Activated CD4-positive, alpha-beta T cell treated with anti-CD3 and anti-CD28 coated beads, Interleukin-2, amount 50 U/mL, for 4 hours (primary cell): ENCODE measurements at places on chromosomes 7 and 10.

DNA sequence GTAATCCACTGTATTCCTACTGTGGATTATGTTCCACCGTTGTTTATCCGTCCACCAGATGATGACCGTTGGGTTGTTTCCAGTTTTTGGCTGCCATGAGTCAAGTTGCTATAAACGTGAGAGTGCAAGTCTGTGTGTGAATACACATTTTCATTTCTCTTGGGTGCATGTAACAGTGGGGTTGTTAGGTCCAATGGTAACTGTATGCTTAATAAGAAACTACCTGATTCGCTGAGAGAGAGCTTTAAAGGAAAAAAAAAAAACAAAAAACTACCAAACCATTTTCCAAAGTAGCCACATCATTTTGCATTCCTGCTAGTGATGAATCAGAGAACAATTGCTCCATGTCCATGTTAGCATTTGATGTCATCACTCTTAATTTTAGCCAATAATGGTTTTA is 15.9 kb downstream of the UBN2 start:
- no peak for DNase-seq

GRCh38 chr7:26398427-26398755 is 106.7 kb downstream of the SNX10 start:
- no peak for DNase-seq

DNA sequence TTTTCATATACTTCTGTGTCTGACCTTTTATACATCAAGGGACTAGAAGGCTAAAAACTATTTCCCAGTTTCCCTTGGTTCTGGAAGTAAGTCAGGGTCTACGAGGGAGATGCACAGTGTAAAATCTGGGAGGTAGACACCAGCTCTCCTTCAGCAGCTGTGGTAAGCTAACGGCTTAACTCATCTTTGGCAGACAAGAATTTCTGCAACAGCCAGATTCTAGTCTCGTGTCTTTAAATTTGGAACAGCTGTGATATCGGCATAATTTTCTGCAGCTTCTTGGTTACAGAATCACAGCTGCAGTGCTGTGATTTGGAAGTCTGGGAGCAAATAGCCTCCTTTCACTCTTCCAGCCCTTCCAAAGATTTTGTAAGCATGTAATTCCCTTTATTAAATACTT is 37.4 kb upstream of the ABCB4 start:
- no peak for DNase-seq

DNA sequence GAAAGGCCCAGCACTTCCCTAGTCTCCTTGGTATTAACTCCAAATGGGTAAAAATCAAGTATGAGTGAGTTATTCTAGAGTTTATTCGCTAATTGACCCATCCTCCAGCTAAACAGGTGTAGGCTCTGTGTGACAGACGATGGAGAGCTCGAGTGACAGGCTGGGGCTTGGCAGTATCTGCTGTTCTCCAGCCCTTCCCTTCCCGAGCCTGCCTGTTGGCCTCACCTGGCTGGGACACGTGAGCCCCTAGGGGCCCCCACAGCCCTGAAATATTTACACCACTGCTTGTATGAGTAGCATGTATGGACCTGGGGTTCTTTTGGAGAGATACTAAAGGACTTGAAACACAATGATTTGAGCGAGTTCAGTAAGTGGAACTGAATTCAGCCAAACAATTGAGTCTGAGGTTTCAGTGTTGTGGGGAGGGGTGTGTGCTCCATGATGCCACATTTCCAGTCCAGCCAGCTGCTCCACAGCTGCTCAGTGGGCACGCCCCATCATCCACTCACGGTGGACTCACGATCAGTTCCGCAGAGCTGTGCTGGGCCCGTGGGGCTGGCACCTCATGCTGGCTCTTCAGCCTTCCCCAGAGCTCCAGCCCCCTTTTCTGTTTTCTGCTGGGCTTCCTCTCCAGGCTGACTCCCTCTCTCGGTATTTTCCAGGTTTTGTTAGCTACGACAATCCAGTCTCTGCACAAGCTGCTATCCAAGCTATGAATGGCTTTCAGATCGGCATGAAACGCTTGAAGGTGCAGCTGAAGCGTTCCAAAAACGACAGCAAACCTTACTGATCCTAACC is 283.0 kb downstream of the USP6NL start:
- no peak for DNase-seq

GRCh38 chr7:101934618-101935017 is 117.2 kb downstream of the CUX1 start:
- no peak for DNase-seq

DNA sequence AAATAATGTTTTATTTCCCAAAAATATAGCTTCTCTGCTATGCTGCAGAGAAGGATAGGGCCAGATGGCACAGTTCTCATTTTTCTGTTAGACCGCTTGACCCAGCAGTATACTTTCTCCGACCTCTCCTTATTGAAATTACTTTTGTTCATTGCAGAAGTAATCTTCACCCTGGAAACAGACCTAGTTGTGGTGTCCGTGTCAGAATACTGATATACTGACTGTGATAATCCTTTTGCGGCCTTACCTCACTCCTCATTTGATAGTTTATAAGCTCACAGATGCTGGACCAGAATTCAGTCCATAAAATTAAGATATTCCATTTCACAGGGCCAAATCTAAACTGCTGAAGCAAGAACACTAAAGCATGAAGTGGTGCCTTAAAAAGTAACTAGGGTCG is 260.6 kb upstream of the DKK1 start:
- no peak for DNase-seq

DNA sequence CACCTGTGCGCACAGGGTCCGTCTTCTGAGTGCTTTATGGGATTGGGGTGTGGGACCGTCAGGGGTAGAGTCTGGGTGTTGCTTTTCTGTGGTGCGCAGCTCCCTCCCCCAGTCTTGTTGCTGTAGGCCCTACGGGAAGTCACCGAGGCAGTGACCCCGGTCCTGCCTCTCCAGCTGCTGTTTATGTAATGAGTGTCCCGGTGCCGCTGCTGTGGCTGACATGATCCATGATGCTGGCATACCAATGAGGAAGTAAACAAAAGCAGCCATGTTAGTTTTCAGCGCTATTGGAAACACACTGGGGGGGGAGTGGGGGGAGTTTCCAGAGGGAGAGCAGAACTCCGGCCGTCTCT is 1.1 kb downstream of the TRIM8 start:
- DNase-seq = peak; percentile 27

DNA sequence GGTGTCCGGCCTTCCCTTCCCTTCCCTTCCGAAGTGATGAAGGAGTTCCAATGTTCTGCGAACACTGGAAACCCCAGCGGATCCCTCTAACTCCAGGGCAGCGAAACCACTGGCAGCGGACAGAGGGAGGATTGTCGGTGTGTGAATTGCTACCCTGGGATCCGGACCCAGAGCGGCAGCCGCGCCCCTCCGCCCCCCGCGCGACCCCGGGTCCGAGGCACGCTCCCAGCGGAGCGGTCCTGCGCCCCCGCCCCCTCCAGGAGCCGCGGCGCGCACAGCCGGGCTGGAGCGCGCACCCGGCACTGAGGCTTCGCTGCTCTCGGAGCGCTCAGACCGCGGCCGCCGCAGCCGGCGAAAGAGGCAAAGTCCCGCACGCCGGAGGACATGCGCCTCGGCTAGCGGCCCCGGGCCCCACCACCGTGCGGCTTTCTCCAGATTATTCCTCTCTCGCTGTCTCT is at the start of gene PTPRZ1:
Gene PTPRZ1 (plus strand): TSS at position 331 of the 458 bp plus-strand sequence. CDS start 339 bp downstream, outside the sequence.
- DNase-seq = no peak

- no peak for DNase-seq
Measured at GRCh38 chr10:63497321-63497720, 23.9 kb upstream of the REEP3 start.

GRCh38 chr10:49207113-49207512 is 18.9 kb upstream of the TMEM273 start:
- no peak for DNase-seq

DNA sequence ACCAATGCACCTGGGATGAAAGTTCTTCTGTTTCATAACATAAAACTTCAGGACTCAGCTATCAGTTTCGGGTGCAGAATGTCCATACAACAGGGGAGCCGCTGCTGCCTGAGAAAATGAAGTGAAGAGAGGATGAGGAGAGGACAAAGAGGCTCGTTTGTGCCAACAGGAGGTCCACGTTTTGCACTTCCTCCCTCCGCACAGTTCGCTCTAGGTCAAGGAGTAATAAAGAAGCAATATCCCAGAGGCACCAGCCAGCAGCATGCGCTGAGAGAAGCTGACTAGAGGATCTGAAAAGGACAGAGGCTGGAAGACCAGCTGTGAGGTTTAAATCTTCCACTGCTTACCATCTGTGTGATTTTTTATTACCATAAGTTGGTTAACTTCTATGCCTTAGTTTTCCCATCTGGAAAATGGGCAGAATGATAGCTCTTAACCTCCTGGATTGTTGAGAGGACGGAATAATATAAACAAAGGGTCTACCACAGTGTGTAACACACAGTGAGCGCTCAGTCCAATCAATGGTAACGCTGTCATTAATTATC is 709 bp downstream of the GPAM start:
- DNase-seq = no peak

GRCh38 chr7:132113536-132114371 is 462.5 kb downstream of the PLXNA4 start:
- DNase-seq = no peak

GRCh38 chr7:94176694-94177200 is 172.6 kb upstream of the BET1 start:
- no peak for DNase-seq

DNA sequence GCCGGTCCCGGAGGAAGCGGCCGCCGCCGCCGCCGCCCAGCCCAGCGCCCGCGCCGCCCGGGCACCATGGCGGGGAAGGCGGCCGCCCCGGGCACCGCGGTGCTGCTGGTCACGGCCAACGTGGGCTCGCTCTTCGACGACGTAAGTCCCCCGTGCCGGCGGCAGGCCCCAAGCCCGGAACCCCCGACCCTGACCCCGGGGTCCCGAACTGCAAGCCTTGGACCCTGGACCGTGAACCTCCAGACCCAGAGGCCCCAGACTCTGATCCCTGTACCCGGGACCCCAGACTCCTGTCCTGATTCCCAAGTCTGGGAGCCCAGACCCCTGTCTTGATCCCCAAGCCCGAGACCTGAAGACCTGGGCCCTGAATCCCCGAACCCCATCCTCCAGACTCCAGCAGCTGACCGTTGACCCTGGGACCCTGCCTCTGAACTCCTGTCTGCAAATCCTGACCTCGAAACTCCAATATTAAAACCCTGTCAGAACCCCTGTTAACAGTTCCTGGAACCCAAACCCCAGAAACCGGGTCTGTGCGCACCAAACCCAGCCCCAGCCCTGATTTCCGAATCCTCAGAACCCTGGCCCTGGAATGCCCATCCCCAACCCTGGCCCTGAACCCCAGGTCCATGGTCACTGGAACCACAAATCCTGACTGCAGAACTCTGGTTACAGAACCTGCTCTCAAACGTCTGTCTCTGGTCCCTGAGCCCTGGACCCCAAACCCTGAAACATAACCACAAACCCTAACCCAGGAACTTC is 623 bp downstream of the INPP5A start:
- no peak for DNase-seq

GRCh38 chr7:70456719-70457118 is 675.2 kb upstream of the GALNT17 start:
- no peak for DNase-seq

GRCh38 chr7:35185908-35186731 is 67.8 kb downstream of the TBX20 start:
- no peak for DNase-seq
